Renal cortical epithelial cell (primary cell): ENCODE measurements at places on chromosomes 1 and 21.

- no peak for DNase-seq
Observed at GRCh38 chr1:219732814-219733491, 120.0 kb upstream of the ZC3H11B start.

- DNase-seq: no peak
Observed at GRCh38 chr1:65265651-65266351, 43.5 kb upstream of the DNAJC6 start.

GRCh38 chr1:202858331-202858730, 30.6 kb downstream of the RABIF start:
- DNase-seq: peak; percentile 24

GRCh38 chr21:45519182-45519581, 23.1 kb downstream of the SLC19A1 start:
- DNase-seq: no peak

- no peak for DNase-seq
Observed at GRCh38 chr1:219582865-219583264, 30.0 kb downstream of the ZC3H11B start.

- DNase-seq: no peak
Observed at GRCh38 chr1:27868932-27869718, 3.2 kb upstream of the THEMIS2 start.

DNA sequence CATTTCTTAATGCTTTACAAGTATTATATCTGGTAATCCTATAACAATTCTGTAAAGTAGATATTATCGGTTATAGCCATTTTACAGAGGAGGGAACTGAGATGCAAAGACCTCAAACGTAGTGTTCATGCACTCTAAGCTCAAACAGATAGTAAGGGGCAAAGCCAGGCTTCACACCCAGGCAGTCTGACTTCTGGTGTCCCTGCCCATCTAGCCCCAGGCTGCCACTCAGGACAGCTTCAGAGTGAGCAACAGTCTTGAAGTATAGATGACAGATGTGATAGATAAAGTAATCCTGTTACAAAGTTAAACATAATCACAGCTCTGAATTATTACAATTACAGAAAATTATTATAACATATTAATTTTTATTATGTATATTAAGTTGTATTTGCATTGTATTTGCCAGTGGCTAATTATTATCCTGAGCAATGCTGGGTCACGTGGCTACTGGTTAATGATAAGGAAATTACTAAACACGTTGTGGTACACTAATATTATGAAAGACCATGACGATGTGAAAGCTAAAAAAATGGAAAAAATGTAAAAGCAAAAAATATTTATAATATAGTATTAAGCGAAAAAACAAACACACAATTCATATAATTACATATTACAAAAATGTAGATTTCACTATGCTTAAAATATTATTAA, 6.1 kb upstream of the TRAF3IP3 start:
- DNase-seq: no peak

GRCh38 chr1:203777596-203777995, 12.6 kb downstream of the LAX1 start:
- DNase-seq: no peak

- peak; percentile 56 for DNase-seq
Observed at GRCh38 chr1:181038399-181038873, 4.7 kb downstream of the MR1 start.

- DNase-seq: no peak
Observed at GRCh38 chr1:53026254-53026653, 35.8 kb upstream of the PODN start.

DNA sequence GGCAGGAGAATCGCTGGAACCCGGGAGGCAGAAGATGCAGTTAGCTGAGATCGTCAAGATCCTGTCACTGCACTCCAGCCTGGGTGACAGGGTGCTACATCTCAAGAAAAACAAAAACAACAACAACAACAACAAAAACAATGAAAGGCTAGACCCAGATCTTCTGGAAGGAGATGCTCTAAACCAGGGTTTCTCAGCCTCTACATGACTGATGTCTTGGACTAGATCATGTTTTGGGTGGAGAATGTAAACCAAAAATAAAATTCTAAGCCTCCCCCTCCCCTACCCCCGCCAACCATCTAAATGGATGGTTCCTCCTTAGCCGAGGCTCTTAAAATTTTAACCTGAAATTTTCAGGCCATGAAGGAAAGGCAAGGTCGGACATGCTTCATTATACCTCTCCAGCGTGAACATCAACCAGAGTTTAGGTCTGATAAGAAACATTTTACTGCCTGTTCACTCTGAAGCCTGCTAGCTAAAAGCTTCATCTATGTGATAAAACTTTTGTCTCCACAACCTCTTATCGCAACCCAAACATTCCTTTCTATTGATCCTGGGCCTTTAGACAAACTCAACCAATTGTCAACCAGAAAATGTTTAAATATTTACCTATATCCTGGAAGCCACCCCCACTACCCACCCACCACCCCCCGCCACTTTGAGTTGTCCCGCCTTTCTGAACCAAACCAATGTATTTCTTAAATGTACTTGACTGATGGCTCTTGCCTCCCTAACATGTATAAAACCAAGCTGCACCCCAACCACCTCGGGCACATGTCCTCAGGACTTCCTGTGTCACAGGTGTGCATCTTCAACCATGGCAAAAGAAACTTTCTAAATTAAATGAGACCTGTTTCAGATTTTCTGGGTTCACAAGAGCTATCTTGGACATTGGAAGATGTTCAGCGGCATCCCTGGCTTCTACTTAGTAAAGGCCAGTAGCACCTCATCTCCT, 1.9 kb upstream of the CAPN2 start:
- no peak for DNase-seq

GRCh38 chr1:232430467-232430866, 199.5 kb downstream of the SIPA1L2 start:
- DNase-seq: no peak

DNA sequence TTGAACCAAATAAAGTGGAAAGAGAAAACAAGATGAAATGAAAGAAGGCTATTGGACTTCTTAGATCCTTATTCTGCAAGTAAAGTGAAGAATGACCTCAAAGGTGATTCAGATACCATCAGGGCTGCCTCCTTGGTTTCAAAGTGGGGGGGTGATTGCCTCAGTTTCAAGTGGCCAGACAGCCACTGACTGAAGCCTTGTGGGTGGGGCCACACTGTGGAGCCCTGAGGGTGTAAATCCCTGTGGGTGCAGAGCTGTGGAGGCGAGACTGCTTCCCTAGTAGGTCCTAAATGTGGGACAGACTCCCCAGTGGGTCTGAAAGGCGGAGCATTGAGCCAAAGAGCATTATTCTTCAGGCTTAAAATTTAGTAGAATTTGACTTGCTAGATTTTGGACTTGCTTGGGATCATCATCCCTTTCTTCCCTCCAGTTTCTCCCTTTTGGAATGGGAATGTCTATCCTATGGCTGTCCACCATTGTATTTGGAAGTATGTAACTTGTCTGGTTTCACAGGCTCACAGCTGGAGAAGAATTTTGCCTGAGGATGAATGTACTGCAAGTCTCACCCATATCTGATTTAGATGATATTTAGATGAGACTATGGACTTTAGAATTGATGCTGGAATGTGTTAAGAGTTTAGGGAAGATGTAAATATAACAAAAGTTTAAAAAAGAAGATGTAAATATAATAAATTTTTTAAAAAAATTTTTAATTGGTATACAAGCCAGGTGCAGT, 71.6 kb upstream of the SOX13 start:
- DNase-seq: no peak

DNA sequence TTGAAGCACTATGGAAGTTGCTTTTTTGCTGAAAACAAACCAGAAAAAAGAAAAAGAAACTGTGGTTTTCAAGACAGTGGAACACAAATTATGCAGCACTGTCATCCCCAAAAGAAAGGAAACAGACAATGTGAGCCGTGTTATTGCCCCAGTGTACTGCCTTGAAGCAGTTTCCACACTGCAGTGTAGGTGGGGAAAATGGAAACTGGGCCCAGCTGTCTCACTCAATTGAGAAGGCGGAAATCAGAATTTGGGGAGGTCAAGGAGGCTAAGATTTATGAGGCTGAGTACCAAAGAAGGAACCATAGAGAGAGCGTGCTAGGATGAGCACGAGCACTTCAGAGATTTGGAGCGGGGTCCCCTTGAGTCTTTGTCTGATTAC, 55.5 kb downstream of the MPZL1 start:
- DNase-seq: no peak

GRCh38 chr1:172322219-172323061, 98.0 kb upstream of the C1orf105 start:
- DNase-seq: peak; percentile 92

- no peak for DNase-seq
Observed at GRCh38 chr1:230823426-230823825, 44.9 kb downstream of the C1orf198 start.

- peak; percentile 92 for DNase-seq
Observed at GRCh38 chr1:8985915-8986813, 40.1 kb downstream of the SLC2A7 start.

DNA sequence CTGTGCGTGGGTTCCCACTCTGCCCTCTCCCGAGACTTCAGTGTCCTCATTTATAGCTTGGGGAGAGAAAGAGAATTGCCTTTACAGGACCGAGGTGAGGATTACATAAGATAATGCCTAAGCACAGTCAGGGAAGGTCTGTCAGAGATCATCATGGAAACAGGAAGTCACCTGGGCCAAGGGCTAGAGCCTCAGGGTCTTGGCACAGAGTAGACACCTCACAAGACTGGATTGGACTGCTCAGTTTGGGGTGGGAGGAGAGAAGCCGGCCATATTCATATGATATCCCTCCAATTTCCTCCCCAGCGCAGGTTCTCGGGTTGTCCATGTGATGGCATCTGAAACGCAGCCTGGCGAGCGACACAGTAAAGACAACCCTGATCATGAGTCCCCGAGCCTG, 3.8 kb downstream of the CNR2 start:
- no peak for DNase-seq

GRCh38 chr1:35115459-35116383, 36.5 kb downstream of the ZMYM1 start:
- no peak for DNase-seq

- DNase-seq: no peak
Observed at GRCh38 chr1:225427235-225428067, at the start of gene LBR. LBR (minus strand) TSS chr1:225428038; CDS start chr1:225424075, 3,963 bp downstream.

DNA sequence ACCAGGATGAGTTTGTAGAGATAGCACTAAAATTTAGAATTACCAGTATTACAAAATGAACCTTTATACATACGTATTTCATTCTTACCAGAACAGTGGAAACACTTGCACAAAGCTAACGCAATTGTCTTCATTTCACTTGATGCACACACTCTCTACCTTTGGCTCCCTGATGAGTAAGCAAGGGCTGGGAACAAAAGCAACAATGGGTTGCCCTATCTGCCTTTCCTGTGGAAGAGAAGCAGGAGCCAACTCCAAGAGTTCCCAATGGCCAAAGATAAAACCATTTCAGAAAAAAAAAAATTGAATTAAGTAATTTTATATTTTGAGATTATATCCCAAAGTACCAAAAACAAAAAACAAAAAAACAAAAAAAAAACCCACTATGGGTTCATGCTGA, 344.1 kb upstream of the GREM2 start:
- DNase-seq: no peak

DNA sequence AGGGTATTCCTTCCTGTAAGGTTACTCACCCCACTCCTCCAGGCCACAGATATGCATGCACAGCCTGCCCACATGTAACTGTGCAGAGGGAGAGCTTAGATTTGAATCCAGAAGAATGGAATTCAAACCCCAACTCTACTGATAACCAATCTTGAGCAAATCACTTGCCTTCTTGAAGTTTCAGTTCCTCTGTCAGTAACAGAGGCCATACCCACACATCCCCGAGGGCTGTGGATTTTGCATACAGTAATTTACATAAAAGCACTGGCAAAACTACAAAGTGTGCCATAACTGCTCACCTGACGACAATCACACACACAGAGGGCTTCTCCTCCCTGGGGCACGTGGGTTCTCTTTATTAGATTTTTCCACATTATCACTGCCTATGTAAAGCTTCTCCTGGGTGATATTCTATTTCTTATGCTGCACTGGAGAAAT, 18.6 kb downstream of the CD247 start:
- DNase-seq: no peak

DNA sequence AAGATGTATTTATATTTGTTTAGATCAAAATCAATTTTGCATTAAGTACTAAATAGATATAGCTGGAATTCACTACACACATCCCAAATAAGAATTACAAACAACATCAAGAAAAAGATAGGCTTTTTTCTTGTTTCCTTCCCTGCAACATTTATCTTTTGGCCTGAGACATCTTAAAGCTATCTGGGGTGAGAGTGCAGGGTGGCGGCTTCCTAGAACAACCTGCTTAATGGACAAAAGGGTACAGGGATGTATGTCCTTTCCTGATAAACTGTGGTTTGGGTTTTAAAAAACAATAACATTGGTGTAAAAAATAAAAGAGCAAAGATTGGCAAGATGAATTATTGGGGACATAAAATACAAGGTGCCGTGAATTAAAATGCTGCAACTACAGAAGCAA, 54.4 kb downstream of the EPRS1 start:
- DNase-seq: no peak

- no peak for DNase-seq
Observed at GRCh38 chr21:43187715-43188114, 18.9 kb downstream of the CRYAA start.

DNA sequence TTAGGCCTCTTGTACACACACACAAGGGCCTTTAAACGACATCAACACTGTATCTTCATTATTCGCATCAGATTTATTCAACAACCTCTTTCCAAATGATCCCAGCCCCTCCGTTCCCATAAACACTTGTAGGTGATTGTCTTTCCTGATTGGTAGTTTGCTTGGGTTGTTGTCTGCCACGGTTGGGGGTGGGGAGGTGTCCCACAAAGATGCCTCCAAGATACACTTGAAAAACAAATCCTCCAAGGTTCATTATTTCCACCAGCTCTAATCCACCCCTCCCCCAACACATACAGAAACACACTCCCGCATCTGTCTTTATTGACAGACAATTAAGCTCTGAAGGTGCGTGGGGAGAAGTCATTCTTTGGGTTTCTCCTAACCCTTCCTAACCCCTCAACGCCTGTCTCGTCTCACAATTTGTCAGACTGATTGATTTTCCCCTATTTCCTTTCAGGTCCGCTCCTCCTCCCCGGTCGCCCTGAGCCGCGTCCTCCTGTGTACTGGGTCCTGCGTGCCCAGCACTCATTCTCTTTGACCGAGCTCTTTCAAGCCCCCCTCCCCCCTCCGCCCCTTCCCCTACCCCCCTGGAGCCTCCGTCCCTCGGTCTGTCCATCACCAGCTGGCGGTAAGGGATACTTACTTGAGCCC, 1.4 kb downstream of the WDR26 start:
- peak; percentile 18 for DNase-seq

DNA sequence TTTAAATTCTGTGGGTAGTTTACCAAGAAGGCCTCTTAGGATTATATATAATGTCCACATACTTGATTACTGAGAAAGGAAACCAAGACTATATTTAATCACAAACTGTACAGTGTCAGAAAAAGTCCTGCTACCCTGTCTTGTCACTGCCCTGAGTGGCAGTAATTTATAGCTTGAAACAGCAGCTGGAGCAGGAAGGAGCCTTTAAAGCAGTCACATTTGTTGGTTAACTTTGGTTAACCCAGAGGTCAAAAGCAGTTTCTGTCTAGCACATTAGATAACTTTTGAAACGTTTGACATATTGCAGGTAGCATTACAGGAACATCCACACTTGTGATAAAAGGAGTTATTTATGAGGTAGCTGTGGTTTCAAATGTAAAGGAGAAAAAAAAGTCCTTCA, 161.7 kb downstream of the ROR1 start:
- DNase-seq: peak; percentile 30
